Daoy (cell line): ENCODE measurements at places on chromosomes 16 and 17.

DNA sequence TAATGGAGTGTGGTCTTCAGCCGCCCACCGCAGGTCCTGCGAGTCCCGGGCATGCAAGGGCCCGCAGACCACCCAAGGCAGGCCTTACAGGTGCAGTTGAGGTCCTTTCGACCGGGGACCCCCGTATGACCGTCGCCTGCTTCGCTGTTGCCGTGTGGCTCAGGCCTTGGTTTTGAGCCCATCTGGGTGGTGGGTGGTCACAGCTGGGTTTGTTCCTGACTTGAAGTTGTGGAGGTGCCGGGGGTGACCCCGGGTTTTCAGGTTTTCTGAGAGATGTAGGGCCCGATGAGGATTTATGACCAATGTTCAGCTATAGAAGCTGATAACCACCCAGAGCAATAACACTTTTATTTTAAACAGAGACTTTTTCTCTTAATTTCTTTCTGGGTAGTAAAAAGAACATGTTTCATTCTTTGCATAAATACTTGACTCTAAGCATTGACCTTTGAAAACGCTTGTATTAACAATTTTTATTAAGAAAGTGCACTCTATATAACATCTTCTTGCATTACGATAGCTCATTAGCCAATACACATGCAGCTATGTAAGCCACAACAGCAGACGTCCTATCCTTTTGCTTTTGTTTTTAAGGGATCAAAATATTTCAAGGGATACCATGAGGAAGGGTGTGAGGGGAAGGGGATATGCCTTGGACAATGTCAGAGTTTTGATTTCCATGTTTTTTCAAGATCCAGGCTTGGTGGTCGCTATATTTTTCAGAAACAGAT is 1.9 kb downstream of the FOXL1 start:
- DNase-seq = no peak

- DNase-seq = no peak
Observed at GRCh38 chr16:87582966-87583325, 19.4 kb upstream of the JPH3 start.

GRCh38 chr17:59623151-59623550 is 3.5 kb downstream of the CLTC start:
- no peak for DNase-seq

GRCh38 chr17:14297161-14297851 is 3.6 kb upstream of the HS3ST3B1 start:
- peak; percentile 77 for DNase-seq

- no peak for DNase-seq
Observed at GRCh38 chr16:83934684-83934977, 18.4 kb upstream of the OSGIN1 start.

DNA sequence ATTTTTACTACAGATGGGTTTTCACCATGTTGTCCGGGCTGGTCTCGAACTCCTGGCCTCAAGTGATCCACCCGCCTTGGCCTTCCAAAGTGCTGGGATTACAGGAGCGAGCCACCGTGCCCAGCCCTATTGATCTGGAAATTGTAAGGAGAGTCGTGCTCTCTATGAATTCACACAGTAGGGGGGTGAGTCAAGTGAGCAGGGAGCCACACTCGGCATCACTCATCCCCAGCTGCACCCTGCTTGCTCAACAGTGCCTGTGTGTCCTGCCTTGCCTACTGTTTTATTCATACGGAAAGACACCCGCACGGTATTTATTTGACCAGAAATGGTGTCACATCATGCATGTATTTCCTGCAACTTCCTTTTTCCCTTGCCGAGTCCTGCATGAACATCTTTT is 157.2 kb upstream of the FOXF1 start:
- no peak for DNase-seq

DNA sequence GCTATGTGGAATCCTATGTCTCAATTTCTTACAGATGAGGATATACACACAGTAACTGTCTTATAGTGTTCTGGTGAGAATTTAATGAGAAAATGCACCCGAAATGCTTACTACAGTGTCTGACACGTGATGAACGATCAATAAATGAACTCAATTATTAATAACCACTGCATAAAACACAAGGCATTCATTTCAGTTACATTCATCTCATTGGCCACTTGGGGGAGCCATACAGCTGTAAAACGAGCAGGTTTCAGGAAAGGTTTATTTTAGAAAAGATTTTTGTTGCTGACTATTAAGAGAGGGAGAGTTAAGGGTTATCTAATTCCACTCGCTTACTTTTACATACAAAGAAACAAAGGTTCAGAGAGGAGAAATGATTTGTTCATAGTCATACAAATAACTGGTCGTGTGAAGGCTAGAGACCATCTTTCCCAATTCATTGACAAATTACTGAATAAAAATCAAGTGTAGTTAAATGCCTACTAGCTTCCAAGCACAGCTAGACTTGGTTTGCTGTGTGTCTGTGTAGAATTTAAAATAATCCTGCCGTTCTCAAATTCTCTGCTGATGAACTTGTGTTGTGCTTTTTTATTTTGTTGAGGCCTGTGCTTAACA is 160.1 kb downstream of the MAP2K4 start:
- DNase-seq = peak; percentile 62

GRCh38 chr16:535446-536405 is 8.2 kb downstream of the CAPN15 start:
- DNase-seq = peak; percentile 94

GRCh38 chr16:30874821-30875717 is 18.8 kb downstream of the BCL7C start:
- peak; percentile 91 for DNase-seq

DNA sequence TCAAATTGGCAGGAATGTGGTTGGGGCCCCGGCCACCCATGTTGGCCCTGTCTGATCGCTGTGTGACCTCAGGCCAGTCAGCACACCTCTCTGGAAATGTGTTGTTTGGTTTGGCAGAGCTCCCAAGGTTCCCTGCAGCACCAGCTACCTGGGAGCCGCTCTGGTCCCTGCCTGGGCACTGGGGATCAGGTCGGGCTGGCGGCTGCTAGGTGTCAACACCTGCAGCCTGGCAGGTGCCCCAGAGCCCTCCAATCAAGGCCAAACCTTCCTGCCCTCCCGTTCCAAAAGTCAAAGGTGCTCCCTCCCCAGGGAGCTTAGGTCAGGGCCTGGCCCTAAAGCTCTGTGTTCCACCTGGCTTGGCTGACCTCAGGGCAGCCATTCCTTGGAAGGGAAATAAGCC is 55.9 kb downstream of the ZDHHC7 start:
- DNase-seq = no peak
